ENCODE measurements at places on chromosomes 16 and 17. TPM values are rescaled to one million over a fixed set of nuclear protein-coding genes. Genes with fewer than 3 reads are reported as not detected.

SYT17 gene
- 1.8 TPM for total RNA-seq

TMEM238L gene
- total RNA-seq = not detected

NPIPA7 gene
- total RNA-seq = 12.9 TPM

GPR179 gene
- total RNA-seq = 0.42 TPM

OR2C1 gene
- not detected for total RNA-seq

CMTM1 gene
- total RNA-seq = 7.5 TPM

XAF1 gene
- total RNA-seq = 45.8 TPM

DGKE gene
- total RNA-seq = 8.7 TPM

IL34 gene
- total RNA-seq = 11.9 TPM

SEC14L5 gene
- 0.92 TPM for total RNA-seq

CES5A gene
- not detected for total RNA-seq

C17orf78 gene
- total RNA-seq = not detected

OR1D5 gene
- total RNA-seq = not detected

NDRG4 gene
- 11.0 TPM for total RNA-seq

ARSG gene
- total RNA-seq = 5.4 TPM

TAC4 gene
- total RNA-seq = not detected

CTRB2 gene
- total RNA-seq = 12.5 TPM

SHBG gene
- not detected for total RNA-seq

PIK3R5 gene
- 30.7 TPM for total RNA-seq

ARL5C gene
- total RNA-seq = not detected

RAB11FIP4 gene
- total RNA-seq = 3.7 TPM

NUPR1 gene
- total RNA-seq = 53.5 TPM

LDHD gene
- 7.2 TPM for total RNA-seq

HSD11B2 gene
- total RNA-seq = not detected

TTLL6 gene
- total RNA-seq = not detected

FBXW10 gene
- not detected for total RNA-seq

GIT1 gene
- total RNA-seq = 24.1 TPM

TPSD1 gene
- total RNA-seq = 3.1 TPM

KCNAB3 gene
- total RNA-seq = not detected

FOXL1 gene
- total RNA-seq = 52.8 TPM

USH1G gene
- total RNA-seq = not detected

KRTAP3-2 gene
- not detected for total RNA-seq

RAB26 gene
- total RNA-seq = not detected

NR1D1 gene
- total RNA-seq = 29.1 TPM

ZNF597 gene
- 2.3 TPM for total RNA-seq

CKLF gene
- 39.8 TPM for total RNA-seq

SLC52A1 gene
- not detected for total RNA-seq

KRTAP17-1 gene
- not detected for total RNA-seq

RAB37 gene
- 2.2 TPM for total RNA-seq

DNAH9 gene
- not detected for total RNA-seq

CETP gene
- not detected for total RNA-seq

UNC13D gene
- total RNA-seq = 36.0 TPM

VAMP2 gene
- 50.3 TPM for total RNA-seq

DHX58 gene
- total RNA-seq = 18.5 TPM

Data from thoracic aorta (tissue), 2 donors.